Epithelial cell of proximal tubule (primary cell): ENCODE measurements at places on chromosomes 1 and 21. TPM values are rescaled to one million over a fixed set of nuclear protein-coding genes. Genes with fewer than 3 reads are reported as not detected.
A peak's percentile ranks its signal among the peaks of the same experiment; 100 is the strongest.

The PTPN14 gene
- 24.6 and 39.4 TPM in 2 replicates for total RNA-seq

The HOOK1 gene
- total RNA-seq = 3.6 and 4.2 TPM in 2 replicates

DNA sequence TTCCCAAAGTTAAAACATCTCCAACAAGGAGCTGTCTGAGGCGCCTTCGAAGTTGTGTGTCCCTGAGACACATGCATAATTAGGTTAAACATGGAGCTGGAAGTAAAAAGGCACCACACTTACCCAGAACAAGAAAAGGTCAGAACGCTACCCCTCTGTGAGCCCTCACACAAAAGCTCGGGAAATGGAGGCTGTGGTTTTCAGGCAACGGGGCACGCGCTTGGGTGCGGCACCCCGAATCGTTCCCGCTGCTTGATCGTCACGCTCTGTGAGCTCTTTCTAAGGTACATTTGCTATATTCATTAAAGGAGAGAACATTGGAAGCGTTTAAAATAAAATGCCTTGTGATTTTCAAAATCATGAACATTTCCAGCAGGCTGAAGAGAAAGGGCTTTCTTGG lies 12.5 kb downstream of the CAPN8 start:
- DNase-seq = no peak

The PCAT6 gene
- 0.17 TPM in 1 of 2 replicates, not detected in the other for total RNA-seq

The IL12RB2 gene
- 0.72 and 1.3 TPM in 2 replicates for total RNA-seq

DNA sequence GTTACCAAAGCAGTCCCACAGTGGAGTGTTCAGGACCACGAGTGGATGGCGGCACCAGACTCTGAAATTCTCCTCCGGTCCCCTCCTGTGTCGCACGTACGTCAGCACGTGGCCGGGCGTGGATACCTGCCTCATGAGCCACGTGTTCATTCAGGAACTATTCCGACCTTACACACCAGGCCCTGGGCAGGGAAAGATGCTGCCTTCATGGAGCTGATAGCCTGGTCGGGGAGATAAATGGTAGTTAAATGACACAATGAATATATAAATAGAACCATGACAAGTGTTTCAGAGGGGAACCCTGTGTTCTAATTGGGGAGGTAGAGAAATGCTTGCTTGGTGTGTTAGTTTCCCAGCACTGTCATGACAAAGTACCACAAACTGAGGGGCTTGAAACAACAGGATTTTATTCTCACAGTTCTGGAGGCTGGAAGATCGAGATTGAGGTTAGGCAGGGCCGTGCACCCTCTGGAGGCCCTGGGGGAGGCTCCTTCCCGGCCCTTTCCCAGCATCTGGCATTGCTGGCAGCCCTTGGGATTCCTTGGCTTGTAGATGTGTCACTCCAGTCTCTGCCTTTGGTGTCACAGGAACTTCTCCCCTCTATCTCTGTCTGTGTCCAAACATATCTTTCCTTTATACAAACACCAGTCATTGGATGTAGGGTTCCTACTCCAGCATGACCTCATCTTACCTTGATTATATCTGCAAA lies 28.9 kb upstream of the GPR137B start:
- DNase-seq = no peak

DNA sequence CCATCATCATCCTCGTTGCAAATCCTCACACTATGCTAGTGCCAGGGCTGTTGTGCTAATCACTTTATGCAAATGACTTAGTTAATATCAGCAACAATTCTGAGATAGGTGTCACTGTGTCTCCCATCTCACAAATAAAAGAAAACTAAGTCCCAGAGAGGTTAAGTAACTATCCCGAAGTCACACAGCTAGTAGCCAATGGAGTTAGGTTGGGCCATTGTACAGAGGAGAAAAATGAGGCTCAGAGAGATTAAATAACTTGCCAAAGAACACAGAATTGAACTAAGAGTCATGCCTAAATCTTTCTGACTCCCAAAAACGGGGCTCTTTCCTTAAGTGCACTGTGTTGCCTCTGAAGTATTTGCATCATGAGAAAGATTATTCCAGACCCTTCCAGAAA lies 146.4 kb downstream of the MIS18A start:
- no peak for DNase-seq

The TSPAN1 gene
- total RNA-seq = 71.6 and 117 TPM in 2 replicates

DNA sequence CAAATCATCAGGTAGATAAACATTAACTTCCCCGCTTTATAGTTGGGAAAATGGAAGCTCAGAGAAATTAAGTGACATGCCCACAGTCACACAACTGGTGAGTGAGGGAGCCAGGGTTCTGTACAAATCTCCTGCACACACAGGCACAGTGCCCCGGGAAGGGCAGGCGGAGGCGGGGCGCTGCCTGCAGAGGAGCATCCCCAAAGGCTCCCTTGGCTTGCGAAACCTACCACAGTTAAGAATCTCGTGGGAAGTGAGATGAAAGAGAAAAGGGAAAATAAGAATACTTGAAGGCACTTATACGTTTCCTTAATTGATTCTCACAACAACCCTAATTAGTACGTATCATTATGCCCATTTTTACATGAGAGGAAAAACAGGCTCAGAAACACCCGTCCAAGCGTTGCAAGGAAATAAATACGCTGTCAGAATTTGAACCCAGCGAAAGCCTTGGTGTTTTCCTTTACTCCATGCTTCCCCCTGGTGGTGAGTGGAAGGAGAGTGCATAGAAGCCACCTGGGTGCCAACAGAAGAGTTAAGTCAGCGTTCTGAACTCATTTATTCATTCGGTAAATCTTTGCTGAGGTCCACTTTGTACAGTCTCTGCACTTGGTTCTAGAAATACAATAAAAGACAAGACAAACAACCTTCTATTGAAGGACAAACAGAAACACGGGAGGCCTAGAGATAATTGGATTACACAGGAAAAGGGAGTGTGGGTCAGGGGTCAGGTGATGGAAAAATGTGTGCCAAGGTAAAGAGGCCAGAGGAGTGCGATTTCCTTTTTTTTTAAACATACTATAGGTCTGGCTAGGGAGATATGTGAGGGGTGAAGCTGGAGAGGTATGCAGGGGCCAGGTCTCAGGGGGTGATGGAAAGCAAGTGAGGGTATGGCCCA lies 28.4 kb downstream of the ACP6 start:
- no peak for DNase-seq

DNA sequence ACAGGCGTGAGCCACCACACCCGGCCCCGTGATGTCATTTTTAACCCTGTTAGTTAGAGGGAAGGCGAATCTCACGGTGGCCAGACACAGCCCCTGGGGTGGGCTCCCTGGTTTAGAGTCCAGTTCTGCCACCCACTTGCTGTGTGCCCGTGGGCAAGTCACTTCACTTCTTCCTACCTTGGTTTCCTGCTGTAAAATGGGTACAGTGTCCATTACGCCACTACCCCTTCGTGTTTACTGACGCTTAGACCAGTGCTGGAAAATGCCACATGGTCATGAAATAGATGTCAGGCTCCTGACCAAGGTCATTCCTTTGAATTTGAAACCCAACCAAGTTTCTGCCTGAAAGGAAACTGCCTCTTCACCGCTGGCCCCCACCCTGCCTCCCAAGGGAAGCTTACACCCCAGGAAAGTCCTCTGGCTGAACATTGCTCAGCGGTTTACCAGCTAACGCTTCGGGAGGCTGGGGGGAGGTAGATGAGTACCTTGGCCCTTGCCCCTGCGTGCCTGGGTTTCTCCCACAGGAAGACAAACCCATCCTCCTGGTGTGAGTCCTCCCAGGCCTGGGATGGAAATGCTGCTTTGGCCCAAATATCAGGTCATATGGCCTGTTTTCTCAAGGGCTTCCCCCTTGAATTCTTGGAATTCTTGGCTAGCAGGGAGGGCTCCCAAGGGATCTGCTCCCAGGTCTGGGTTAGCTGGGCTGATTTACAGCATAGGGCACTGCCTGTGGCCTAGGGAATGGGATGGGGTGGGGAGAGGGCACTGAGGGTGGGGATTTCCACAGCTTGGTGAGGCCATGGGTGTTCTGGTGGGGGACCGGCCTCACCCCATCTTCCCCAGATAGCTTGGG lies 7.6 kb upstream of the AADACL4 start:
- DNase-seq = no peak

DNA sequence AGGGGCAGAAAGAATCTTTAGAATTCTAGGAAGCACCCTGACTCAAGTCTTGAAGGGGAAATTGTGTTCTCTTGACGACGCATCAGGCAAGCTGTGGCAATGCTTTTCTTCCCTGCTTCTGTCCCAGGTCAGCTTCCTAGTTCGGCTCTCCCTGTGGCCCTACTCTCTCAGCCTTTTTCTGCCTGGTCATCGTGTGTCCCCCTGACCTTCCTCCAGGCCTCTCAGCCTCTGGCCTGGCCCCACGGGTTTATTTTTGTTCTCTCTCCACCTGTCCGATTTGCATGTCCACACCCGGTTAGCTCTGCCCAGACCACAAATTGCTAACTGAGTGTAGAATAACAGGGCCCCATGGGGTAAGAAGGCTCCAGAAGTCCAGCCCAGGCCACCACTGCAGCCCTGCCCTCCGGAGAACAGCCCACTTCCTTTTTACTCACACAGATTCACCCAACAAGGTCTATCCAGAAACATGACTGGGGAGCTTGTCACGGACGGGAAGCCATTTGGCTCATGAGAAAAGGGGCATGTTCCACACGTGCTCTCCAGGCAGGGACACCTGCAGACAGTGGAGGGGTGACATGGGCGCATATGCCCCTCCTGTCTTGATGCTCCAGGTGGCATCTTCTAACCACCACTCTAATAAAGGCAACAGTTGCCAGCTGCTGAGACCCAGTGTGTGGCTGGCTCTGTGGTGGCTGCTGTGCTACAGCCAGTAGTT lies 9.8 kb downstream of the KCNN3 start:
- no peak for DNase-seq

The ERICH3 gene
- 0.14 TPM in 1 of 2 replicates, not detected in the other for total RNA-seq

The LIN28A gene
- total RNA-seq = not detected in 2 replicates

The BSND gene
- total RNA-seq = not detected in 2 replicates

DNA sequence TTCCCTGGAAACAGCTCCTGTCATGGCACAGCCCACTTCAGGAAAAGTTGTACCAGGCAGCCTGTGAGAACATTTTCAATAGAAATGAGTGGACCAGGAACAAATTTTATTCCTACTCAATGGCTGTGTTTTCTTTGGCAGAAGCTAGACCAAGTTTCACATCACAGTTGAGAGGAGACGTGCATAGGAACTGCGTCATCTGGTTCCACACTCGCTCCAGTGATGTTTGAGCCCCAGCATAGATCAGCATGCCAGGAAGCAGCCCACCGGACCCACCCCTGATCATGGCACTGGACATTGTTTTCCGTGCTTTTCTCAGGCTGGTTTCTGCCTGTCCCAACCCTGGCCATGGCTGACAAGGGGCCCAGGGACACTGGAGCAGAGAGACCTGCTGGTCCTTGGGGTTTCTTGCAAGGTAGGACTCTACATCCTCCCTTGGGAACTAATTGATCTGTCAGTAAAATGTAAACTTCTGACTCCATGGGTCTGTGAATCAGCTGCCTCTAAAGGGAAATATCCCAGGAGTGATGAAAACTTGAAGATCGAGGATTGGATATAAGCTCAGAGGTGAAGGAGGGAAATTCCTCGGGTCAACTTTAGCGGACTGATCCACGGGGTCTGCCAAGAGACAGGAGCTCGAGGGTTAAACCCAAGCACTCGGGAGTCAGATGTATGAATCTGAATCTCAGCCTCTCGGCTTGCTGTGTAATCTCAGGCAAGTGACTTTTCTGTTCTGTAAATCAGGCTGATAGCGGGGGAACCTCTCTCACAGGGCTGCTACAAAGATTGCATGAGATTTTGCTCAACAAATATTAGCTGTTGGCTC lies 35.7 kb downstream of the NEK2 start:
- DNase-seq = peak; percentile 90

The SLAMF8 gene
- total RNA-seq = not detected in 2 replicates

DNA sequence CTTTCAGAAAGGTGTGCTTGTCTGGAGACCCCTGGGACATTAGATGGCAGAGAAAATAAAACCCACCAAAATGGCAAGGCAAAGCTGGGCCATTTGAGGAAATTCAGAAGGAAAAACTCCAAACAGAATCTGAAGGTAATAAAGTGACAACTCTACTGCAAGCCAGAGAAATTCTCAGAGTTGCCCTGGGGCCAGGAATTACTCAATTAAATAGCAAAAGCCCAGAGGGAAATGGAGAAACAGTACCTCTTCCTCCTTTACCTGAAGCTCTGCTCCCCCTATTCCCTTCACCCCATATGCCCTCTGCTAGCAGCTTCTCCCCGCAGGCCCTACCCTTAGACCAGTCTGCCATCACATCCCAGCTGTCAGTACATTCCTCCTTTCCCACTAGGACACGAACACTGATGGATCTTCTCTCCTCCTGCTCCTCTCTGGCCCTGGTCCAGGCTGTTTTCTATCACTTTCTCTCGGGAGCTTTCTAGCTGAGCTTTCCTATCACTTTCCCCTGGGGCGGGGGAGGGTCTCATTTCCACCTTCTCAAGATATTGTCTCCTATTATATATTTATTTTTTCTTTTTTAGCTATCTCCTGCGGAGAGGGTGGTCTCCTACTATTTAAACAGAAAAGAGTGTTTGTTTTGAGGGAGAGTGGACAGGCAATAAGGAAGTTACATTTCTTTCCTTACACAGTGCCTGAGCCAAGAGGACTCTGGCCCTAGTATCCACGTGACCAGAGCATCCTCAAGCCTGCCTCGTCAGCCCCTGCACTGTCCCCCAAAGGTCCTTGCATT lies 47.7 kb upstream of the RBM15 start:
- no peak for DNase-seq

GRCh38 chr21:38955495-38955894 lies 149.8 kb downstream of the ETS2 start:
- DNase-seq = no peak

DNA sequence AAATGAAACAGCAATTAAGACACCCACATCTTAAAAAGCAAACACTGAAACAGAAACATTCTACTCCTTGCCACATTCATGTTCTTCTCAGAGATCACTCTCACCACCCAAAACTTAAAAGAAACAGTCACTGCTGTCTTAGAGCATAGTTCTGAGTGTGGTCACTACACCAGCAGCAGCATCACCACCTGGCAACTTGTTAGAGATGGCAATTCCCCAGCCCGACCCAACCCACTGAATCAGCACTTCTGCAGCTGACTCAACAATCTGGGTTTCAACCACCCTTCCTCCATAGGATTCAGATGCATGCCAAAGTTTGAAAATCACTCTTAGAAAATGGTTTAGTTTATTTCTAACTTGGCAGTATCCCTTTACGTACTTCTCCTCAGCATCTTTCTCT lies 126.1 kb downstream of the CDC42BPA start:
- peak; percentile 67 for DNase-seq

The CENPF gene
- total RNA-seq = 67.0 and 80.5 TPM in 2 replicates

The CHD5 gene
- total RNA-seq = under 0.01 TPM in 1 of 2 replicates, not detected in the other

GRCh38 chr1:77068013-77068412 lies 151.2 kb downstream of the PIGK start:
- DNase-seq = no peak

The GART gene
- 79.2 and 150 TPM in 2 replicates for total RNA-seq

DNA sequence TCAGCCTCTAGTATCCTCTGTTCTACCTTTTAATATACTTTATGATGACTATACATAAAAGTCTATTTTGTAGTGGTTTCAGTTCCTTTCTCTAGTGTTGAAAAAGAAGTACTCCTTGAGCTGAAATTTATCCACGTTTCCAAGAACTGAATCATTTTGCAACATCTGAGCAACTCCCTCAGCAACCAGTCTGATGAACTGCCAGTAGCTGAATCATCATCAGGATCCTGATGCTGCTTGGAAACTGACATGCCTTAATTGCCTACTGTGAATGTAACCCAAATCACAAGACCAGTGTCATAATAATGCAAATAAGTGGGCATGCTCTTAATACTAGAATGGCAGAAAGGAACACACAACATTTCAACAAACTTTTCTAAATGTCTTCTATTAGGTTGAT lies 103.3 kb downstream of the CYYR1 start:
- peak; percentile 69 for DNase-seq

The C1orf167 gene
- total RNA-seq = not detected in 2 replicates

The LAX1 gene
- total RNA-seq = 0.06 TPM in 1 of 2 replicates, not detected in the other

The FMO2 gene
- total RNA-seq = not detected in 2 replicates

The KLF17 gene
- total RNA-seq = not detected in 2 replicates
